ENCODE measurements at places on chromosomes 5 and 9.

- DNase-seq, result no peak
These were observed 93.6 kb upstream of the MTAP start for GRCh38 chr9:21708856-21709255.

DNA sequence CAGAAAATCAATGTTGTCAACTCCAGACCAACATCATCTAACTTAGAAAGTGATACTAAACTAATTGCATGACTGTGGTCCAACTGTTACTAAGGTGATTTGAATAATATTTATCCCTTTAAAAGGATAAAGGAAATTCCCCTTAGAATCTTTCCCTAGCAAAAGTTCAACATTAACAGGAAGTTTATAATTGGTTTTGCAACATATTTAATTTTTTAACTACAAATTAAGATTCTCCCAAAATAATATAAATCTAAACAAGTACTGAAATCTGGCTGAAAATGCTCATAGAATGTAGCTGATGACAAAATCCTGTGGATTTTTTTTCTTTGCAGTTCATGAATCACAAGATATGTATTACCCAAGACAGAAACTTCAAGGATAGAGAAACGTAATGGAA lies 151.4 kb downstream of the LPAR1 start:
- no peak for DNase-seq

DNA sequence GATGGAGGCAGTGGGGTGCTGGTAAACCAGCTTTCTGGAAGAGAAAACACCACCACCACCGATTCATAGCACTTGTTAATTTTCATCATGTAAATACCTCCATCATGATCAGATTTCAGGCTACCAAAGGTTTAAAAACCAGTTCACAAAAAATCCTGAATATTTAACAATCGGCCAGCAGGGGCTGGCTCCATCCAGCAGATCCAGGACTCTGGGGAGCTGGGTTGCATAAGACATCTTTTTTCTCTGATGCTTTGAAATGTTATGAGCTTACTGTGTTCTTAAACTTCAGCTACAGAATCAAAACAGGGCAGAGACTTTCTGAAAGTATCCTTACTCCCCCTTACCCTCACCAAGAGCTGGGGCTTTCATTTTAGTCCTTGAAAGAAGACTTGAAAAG lies 14.6 kb upstream of the RNF183 start:
- DNase-seq, result peak; percentile 9

- DNase-seq, result no peak
These were observed 233.9 kb upstream of the RPS23 start for GRCh38 chr5:82512025-82512424.

DNA sequence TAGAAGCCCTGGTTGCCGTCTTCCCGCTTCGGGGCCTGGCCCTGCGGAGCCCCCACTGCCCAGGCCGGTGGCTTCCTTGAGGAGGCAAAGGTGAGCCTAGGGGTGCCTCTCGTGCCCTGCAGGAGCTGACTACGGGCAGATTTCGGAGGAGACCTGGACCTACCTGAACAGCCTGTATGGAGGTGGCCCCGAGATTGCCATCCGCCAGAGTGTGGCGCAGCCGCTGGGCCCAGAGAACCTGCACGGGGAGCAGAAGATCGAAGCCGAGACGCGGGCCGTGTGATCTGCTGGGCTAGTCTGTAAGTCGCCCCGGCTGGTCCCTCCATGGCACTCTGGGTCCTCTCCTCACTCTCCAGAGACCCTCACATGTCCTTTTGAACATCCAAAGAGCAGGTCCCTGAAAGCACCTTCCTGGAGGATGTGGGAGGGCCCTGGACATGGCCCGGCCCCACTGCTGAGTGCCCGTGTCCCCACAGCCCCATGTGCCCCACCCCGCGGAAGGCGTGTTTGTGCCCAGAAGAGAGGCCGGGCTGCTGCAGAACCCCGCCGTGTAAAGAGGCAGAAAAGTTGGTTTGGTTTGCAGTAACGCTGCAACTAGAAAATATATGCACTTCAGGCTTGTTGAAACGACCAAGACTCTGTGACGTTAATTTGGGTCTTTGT lies 44.9 kb downstream of the USP20 start:
- DNase-seq, result no peak

DNA sequence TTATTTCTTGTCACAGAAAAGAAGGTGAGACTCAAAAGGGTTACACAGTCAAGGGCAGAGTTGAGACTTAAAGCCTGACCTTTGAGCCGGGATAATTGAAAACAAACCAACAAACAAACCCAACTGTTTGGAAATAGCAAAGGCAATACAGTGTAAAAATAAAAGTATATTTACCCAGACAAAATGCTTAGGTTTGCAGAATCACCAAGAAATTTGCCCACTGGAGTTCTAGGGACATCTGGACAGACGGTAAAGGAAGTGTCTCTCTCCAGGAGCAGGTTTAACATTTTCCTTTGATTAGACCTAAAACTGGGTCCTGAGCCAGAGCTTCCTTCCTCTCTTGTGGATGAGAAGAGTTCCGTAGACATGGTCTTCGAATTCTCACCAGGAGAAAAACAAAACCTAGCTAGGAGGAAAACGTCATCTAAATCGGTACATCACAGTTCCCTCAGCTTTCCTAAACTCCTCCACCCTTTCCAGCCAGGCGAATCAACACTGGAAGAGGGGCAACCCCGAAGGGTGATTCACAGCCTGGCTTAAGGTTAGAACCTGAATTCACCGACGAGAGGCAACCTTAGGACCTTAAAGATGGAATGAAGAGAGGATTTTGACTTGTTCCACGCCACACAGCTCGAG lies 673 bp downstream of the CDC25C start:
- DNase-seq, result no peak

DNA sequence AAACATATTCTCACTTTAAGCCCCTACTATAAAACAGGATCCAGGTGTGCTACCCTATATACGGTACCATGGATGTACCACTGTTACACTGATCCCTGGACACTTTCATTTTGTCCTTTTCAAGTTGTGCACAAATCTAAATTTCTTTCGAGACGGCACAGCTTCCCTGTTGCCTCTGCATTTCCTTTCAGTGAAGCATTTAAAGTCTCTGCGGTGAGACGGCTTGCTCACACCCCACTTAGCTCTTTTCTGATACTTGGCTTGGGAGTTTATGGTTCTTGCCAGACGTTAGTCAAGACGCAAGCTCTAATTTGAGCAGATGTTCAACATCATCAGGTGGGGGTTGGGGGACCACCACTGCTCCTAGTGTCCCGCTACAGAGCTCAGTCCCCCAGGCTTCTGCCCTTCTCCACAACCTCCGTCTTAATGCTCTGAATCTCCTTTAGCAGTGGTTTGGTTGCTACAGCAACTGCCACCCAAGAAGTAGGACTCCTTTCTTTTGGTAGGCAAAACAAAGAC lies 15.8 kb downstream of the F2RL2 start:
- no peak for DNase-seq

DNA sequence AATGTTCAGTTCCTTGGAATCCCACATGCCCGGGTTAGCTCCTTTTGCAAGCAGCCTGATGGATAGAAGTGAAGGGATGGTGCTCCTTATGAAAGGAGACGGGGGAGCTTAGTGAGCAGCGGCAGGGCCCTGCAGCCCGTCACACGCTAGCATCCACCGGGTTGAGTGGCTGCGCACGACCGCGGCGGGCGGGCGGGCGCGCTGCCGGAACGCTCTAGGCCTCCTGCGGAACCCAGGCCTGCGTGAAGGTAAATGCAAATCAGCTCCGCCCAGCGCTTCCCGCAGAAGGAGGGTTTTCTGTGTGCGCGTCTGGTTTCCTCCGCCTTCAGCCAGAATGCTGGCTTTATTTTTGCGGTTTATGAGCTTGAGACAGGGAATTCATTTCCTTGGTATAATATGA lies 19.8 kb downstream of the IL12B start:
- no peak for DNase-seq

DNA sequence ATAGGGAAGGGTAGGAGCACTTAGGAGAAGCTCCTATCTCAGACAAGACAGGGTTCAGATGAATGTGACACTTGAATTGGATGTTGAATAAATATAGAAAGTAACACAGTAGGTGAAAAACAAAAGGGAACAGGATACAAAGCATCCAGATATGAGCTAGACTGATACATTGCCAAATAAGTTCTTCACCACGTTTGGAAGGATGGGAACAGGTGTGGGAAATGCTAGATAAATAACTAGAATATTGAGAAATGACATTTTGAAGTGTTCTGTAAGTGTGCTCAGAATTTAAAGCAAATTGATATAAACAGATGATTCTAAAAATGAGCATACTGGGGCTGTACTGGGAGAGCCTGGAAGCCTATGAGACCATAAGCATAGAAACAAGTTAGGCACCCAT lies 340.1 kb upstream of the PRR16 start:
- no peak for DNase-seq

GRCh38 chr9:95497772-95498171 lies 19.0 kb downstream of the PTCH1 start:
- DNase-seq, result no peak

- DNase-seq, result peak; percentile 22
These were observed 14.6 kb downstream of the ANKS6 start for GRCh38 chr9:98781588-98782383.

- DNase-seq, result no peak
These were observed 49.2 kb downstream of the KIAA1958 start for GRCh38 chr9:112535811-112536210.

DNA sequence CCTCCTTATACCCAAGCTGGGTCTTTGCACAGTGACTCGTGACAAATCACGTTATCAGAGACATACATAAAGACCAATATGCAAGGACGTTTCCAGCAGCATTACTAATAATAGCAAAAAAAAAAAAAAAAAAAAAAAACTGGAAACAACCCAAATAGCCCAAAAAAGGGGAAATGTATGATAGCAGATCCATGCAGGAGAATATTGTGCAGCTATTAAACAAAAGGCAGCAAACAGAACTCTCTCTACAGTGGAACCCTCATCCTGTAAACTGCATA lies 37.7 kb downstream of the C5orf15 start:
- DNase-seq, result no peak

DNA sequence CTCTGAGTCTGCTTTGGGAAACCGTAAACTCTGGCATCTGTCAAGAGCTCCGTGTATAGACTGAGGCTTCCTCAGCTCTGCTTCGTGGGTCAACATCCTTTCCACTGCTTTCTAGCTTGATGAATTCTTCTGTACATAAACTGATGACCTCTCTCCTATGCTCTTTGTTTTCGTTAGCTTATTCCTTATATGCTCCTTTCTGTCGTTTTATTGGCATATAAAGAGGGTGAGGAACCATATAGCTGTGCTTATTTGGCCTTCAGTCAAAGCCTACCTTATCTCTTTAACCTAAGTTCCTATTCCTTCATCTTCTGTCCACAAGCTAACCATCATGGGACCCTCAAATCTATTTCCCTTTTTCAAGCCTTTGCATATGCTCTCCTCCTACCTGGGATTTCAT lies 39.4 kb upstream of the CARTPT start:
- no peak for DNase-seq

GRCh38 chr5:96714951-96715451 lies 52.8 kb downstream of the CAST start:
- DNase-seq, result peak; percentile 96

- DNase-seq, result no peak
These were observed 166.6 kb downstream of the ELAVL2 start for GRCh38 chr9:23659346-23660006.

- no peak for DNase-seq
These were observed 106.0 kb upstream of the RPS23 start for GRCh38 chr5:82384034-82384750.

DNA sequence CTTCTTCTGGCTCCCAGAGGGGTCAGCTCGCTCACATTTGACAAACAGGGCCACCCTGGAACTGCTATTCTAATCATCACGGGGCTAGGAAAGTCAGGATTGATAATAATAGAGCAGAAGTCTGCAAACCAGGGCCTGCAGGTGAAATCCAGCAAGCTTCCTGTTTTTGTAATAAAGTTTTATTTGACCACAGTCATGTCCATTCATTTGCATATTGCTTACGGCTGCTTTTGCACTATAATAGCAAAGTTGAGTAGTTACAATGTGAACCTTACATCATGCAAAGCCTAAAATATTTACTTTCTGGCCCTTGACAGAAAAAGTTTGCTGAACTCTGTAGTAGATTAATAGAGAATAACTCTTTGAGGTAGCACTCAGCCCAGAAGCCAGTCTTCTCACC lies 63.2 kb upstream of the CTXN3 start:
- DNase-seq, result no peak

- DNase-seq, result peak; percentile 92
These were observed 48.1 kb downstream of the G3BP1 start for GRCh38 chr5:151819830-151820229.

- no peak for DNase-seq
These were observed 8.9 kb upstream of the CLINT1 start for GRCh38 chr5:157867751-157868387.

GRCh38 chr5:156402387-156402921 lies 75.5 kb downstream of the SGCD start:
- DNase-seq, result no peak

- no peak for DNase-seq
These were observed 84.0 kb downstream of the ADAMTS12 start for GRCh38 chr5:33807771-33808170.

DNA sequence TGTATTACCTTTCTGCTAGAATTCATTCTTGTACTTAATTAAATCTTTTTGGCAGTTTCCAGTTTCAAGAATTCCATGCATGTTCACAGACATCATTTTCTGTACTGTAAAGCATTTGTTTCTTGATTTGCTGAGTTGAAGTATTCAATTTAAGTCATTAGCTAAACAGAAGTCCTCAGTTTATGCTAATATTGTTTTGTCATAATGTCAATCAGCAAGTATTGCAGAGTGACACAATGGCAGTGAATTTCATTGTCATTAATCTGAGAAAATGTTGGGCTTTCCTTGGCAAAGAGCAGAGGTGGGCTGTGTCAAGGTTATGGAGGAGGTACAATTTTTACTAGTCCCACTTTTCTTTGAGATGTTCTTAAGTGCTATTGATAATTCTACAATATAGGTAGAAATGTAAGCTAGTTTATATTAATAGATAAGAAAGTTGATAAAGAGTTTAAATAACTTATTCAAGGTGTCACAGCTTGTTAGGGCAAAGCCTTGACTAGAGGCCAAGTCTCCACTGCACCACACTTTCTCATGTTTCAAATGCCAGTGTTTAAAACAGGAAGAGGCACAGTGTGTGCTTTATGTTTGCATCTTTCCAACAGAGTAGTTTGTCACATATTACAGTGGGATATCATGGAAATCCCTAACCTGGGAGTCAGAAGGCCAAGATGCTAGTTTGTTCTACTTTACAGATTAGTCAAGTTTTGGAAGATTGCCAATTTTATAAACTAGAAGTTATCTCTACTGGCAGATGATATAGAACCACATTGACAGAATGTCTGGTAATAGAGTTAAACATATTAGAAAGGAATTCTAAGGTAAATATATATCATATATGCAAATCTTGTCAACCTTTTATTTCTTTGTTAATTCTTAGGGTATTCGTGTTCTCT lies 56.3 kb downstream of the SLF1 start:
- DNase-seq, result no peak

DNA sequence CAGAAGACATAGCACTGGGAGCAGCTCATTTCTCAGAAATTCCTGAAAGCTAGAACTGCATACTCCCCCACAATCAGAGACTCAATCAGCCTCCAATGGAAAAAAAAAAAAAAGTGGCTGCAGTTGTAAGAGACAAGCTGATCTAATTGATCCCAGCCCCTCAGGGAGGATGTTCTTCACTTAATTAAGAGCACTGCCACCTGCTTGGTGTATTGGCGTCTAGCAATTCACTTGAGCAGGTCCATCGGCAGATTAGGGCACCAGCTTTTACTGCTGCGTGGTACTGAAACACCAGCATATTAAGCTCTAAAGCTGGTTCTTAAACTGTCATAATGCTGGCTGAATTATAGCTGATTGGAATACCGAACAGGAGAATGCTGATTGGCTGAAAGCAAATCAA lies 1890.1 kb upstream of the WWC1 start:
- DNase-seq, result no peak

- DNase-seq, result no peak
These were observed 535.6 kb upstream of the MEF2C start for GRCh38 chr5:89418407-89419085.

GRCh38 chr9:13382595-13382994 lies 103.1 kb upstream of the MPDZ start:
- DNase-seq, result no peak

All from HepG2 (cell line).